HCEC 1CT (cell line): ENCODE measurements at places on chromosomes 13 and 19.

- no peak for DNase-seq
Measured at GRCh38 chr19:28542394-28543243, 670.3 kb downstream of the UQCRFS1 start.

DNA sequence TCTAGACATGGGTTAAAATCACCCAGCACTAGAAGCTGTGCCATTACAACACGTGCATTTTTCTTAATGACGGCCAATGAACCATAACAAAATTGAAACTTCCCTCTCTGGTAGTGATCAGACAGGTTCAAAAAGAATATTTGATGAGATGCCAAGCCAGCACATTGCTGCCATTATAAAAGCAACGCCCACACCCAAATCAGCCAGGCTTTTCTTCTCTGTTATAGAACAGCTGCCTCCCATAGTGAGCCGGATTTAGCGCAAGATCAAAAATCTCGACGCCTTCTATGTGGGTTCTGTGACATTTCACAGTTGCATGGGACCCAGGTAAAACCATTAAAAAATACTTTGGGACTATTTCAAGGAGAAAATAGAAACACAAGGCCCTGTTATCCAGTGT is 1158.0 kb downstream of the EFNB2 start:
- DNase-seq = no peak

DNA sequence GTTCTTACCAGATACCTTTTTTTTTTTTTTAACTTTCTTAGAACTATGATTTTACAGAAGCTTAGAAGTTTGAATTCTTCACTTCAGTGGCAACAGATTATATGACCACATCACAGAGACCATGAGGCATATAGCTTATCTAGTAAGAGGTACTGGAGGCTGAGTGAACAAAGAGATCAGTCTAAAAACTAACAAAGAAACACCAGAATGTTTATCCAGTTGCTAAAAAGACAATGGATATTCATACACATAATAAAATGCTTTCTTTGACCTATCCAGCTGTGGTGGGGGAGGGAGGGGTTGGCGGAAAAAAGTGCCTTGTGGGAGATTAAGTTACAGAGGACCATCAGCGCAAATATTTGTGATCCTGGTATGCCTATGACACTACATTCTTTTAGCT is 34.7 kb upstream of the SLITRK6 start:
- DNase-seq = no peak

GRCh38 chr19:38211766-38212165 is 12.3 kb downstream of the DPF1 start:
- DNase-seq = no peak

DNA sequence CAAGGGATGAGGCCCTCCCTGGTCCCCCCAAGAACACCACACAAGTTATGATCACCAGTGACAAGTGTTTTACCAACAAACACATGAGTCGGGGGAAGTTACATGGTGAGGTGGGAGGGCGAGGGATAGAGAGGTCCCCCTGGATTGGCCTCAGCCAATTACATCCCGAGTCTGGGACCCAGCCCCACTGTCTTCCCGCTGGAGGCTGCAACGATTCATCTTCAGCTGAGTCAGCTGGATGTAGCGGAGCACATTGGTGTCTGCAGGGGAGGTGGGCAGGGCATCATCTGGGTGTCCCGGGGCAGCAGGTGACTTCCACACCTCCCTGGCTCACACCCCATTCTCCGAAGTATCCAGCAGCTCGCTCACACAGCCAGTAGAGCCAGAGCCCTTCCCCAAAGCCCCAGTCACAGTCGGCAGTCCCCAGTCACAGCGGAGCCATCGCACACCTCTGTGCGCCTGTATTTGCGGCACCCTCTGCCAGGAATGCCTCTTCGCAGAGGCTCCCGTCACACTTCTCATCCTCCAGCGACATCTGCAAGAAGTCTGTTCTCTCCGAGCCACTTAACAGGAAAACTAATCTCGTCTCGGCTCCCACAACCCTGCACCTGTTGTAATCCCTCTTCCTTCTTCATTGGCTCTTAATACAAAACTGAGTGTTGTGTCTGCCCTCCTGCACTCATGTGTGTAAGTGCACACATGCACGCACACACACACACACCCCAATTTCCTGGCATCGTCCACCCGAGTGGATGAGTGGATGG is 2.0 kb downstream of the TTC9B start:
- no peak for DNase-seq

DNA sequence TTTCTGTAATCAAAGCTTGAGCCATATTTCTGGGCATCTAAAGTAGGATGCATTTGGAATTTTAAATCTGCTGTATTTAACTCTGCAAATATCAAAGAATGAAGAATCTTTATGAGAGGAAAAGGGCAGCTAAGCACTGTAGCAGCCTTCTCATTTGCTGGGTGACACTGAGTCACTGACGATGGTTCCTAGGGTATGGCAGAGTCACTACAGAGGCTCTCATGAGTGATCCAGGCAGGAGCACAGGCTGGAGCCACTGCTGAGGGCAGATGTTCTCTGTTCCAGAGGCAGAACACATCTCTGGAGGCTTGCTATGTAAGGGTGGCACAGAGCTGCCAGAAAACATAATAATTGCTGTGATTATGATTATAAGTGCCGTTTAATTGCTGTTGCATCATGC is 340.7 kb upstream of the HTR2A start:
- DNase-seq = no peak
